ENCODE measurements at places on chromosomes 7 and 10.
A peak's percentile ranks its signal among the peaks of the same experiment; 100 is the strongest.

DNA sequence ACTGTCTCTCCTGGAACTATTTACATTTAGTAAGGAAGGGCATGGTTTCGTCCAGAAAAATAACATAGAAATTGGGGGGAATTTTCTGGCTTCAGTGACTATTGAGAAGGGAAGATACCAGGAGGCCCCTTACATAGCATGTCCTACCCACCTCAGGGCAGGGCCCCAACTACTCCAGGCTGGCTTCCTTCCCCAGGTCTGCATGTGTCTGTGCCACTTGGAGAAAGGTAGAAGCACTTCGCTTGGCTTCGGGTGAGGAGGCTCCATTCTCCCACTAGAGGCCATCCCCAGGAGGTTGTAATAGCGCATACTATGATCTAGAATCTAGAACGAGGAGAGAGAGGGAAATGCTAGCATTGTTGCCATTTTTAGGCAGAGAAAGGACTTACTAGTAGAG is 14.7 kb downstream of the LRGUK start:
- H3K4me1 ChIP-seq: peaks cover 7% of the 10 kb centered on the region
- no peak for DNase-seq
- no peak overlapping the region for H3K27ac ChIP-seq
- no peak overlapping the region for H3K4me3 ChIP-seq
- no peaks in the 10 kb centered on the region for H3K36me3 ChIP-seq
- H3K27me3 ChIP-seq: no peaks in the 10 kb centered on the region

- no peak overlapping the region for H3K27ac ChIP-seq
- H3K4me3 ChIP-seq: no peak overlapping the region
- H3K4me1 ChIP-seq: no peaks in the 10 kb centered on the region
- no peak for DNase-seq
- H3K36me3 ChIP-seq: no peaks in the 10 kb centered on the region
- H3K27me3 ChIP-seq: no peaks in the 10 kb centered on the region
Measured at GRCh38 chr7:121204537-121204936, 124.3 kb upstream of the WNT16 start.

DNA sequence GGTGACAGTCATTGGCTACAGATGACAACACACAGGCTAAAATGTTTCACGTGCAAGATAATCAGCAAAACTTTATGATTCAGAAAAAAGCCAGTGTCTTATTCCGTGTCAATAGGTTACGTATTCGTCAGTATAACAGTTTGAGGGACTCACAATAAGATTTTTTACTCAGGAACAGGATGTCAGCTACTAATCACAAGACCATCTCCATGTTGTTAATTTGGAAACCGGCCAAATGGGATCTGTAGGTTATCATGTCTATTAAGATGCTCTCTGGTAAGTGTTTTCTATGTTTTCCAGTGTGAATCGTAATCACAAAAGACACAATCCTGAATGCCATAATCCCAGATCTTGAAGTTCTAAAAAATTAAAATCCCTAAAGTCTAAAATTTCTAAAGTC is 197.3 kb downstream of the ETV1 start:
- peaks cover 1% of the 10 kb centered on the region for H3K4me1 ChIP-seq
- no peak overlapping the region for H3K27ac ChIP-seq
- H3K4me3 ChIP-seq: no peak overlapping the region
- no peak for DNase-seq

DNA sequence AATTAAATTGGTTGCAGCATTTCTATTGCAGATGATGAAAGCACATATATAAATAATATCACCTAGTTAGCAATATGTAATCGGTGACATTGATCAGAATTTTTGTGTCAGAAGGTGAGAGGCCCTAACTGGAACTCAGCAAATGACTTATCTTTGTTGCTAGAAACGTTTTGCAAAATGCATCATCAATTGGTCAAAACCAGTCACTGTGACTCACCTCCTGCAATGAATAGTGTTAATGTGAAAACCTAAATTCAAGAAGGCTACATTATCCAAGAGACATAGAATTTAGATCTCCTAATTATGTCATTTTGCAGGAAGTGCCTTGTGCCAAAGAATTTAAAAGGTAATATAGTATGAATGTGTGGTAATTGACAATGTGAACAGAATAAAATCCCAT is 9.8 kb upstream of the PNLIPRP3 start:
- DNase-seq: no peak
- no peak overlapping the region for H3K4me3 ChIP-seq
- H3K27me3 ChIP-seq: no peaks in the 10 kb centered on the region
- no peak overlapping the region for H3K27ac ChIP-seq
- H3K4me1 ChIP-seq: no peaks in the 10 kb centered on the region

GRCh38 chr7:22357311-22358175 is 589 bp upstream of the RAPGEF5 start:
- H3K27me3 ChIP-seq: peaks cover 17% of the 10 kb centered on the region
- H3K36me3 ChIP-seq: no peaks in the 10 kb centered on the region
- peaks cover 8% of the 10 kb centered on the region for H3K4me1 ChIP-seq

DNA sequence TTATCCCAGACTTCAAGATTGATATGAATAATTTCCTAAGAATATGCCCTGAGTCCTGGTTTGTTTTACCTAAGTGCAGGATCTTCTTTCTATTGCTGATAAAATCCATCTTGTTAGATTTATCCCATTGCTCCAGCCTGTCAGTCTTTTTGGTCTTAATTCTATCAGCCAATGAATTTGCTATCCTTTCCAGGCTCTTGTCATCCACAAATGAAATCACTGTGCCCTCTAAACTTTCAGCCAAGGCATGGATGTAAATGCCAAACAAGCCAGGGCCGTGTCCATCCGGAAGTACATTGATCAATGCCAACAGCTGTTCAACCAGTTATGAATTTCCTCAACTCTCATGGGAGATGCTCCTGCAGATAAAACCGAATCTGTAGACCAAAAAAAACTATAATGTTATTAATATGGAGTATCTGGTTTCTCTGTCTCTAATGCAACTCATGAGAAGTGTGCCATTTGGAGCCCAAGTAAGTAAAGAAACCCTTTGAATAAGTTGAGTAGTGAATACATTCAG is 40.0 kb downstream of the NPY start:
- peaks cover 6% of the 10 kb centered on the region for H3K4me1 ChIP-seq
- H3K4me3 ChIP-seq: no peak overlapping the region
- H3K27me3 ChIP-seq: no peaks in the 10 kb centered on the region
- H3K36me3 ChIP-seq: no peaks in the 10 kb centered on the region

DNA sequence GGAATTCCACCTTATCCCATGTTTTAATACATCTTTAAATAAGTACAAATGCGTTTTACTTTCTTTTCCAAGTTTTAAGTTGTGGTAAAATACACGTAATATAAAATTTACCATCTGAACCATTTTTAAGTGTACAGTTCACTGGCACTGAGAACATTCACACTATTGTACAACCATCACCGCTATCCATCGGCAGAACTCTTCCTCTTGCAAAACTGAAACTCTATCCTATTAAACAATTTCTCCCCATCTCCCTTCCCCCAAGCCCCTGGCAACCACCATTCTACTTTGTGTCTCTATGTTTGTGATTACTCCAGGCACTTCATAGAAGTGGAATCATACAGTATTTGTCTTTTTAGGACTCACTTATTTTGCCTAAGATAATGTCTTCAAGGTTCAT is 33.8 kb downstream of the HIP1 start:
- no peak overlapping the region for H3K4me3 ChIP-seq
- no peaks in the 10 kb centered on the region for H3K4me1 ChIP-seq
- no peak overlapping the region for H3K27ac ChIP-seq
- H3K27me3 ChIP-seq: no peaks in the 10 kb centered on the region

- peak; percentile 84 for DNase-seq
- no peaks in the 10 kb centered on the region for H3K36me3 ChIP-seq
- no peak overlapping the region for H3K4me3 ChIP-seq
Measured at GRCh38 chr10:30751678-30752331, 122.3 kb upstream of the LYZL2 start.

DNA sequence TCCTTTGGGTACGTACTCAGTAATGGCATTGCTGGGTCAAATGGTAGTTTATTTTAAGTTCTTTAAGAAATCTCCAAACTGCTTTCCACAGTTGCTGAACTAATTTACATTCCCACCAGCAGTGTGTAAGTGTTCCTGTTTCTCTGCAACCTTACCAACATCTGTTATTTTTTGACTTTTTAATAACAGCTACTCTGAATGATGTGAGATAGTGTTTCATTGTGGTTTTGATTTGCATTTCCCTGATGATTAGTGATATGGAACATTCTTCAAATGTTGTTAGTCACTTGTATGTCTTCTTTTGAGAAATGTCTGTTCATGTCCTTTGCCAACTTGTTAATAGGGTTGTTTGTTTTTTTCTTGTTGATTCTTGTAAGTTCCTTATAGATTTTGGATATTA is 558.9 kb downstream of the SH2D4B start:
- H3K27me3 ChIP-seq: no peaks in the 10 kb centered on the region
- H3K36me3 ChIP-seq: no peaks in the 10 kb centered on the region
- no peak for DNase-seq
- H3K4me1 ChIP-seq: no peaks in the 10 kb centered on the region
- no peak overlapping the region for H3K27ac ChIP-seq
- no peak overlapping the region for H3K4me3 ChIP-seq

DNA sequence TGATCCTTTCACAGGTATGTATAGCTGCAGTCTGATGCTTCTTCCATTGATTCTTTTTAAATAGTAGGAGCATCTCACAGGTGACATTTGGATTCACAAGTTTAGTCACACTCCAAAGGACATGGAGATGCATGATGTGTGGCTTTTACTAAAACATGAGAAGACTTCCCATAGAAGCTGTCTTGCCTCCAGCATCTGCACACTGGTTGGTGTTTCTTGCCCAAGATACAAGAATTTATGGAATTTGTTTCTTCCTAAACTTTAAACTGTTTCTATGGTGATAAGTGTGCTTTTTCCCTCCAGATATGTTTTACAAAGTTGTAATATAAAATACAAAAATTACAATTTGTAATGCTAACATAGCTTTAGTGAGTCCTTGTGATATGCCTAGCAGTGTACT is 24.2 kb downstream of the ADIRF start:
- H3K27me3 ChIP-seq: no peaks in the 10 kb centered on the region
- no peak overlapping the region for H3K27ac ChIP-seq
- no peak for DNase-seq
- H3K4me3 ChIP-seq: no peak overlapping the region
- no peaks in the 10 kb centered on the region for H3K36me3 ChIP-seq
- no peaks in the 10 kb centered on the region for H3K4me1 ChIP-seq

DNA sequence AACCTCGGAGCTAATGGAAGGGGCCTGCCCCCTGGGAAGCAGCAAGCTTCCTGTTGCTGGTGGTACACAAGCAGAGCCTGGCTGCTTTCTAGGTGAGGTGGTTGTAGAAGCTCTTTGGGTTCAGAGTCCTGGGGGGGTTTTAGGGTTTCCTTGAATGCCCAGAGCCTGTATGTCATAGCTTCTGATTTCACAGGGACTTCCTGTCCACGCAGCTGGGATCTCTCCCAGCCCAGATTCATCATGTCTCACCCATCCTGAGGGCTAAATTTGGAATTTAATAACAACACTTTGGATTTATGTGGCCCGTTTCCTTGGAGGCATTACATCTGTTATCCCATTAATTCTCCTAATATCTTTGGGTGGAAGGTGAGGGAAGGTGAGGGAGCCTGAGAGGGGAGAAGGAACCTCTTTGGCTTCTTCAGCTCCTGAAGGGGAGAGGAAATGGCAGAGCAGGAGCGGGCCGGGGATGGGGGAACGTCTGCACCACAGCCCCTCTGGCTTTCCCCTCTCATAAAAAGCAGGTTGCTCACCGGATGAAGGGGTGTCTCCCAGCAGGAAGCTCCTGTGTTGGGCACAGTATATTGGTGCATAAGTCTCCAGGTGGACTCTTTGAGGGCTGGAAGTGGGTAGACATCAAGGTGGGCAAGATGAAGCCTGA is 19.7 kb downstream of the RPS24 start:
- no peak overlapping the region for H3K4me3 ChIP-seq
- H3K4me1 ChIP-seq: no peaks in the 10 kb centered on the region
- no peaks in the 10 kb centered on the region for H3K27me3 ChIP-seq
- no peaks in the 10 kb centered on the region for H3K36me3 ChIP-seq
- DNase-seq: no peak

- H3K4me3 ChIP-seq: no peak overlapping the region
- no peaks in the 10 kb centered on the region for H3K27me3 ChIP-seq
Measured at GRCh38 chr7:50854247-50854646, 71.6 kb upstream of the GRB10 start.

GRCh38 chr7:113562242-113562641 is 356.6 kb downstream of the PPP1R3A start:
- no peak for DNase-seq
- no peak overlapping the region for H3K27ac ChIP-seq
- H3K4me3 ChIP-seq: no peak overlapping the region
- H3K27me3 ChIP-seq: peaks cover 62% of the 10 kb centered on the region

DNA sequence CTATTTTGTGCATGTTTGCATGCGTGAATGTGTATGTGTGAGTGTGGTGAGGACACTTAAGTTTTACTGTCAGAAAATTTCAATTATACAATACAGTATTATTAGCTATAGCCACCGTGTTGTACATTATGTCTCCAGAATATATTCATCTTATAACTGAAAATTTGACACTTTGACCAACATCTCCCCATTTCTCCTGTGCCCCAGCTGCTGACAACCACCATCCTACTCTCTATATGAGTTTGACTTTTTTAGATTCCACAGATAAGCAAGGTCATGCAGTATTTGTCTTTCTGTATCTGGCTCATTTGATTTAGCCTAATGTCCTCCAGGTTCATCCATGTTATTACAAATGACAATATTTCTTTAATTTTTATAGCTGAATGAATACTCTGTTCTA is 195.0 kb downstream of the GPR37 start:
- DNase-seq: no peak
- no peak overlapping the region for H3K4me3 ChIP-seq
- no peaks in the 10 kb centered on the region for H3K36me3 ChIP-seq

GRCh38 chr10:114010316-114010715 is 33.4 kb upstream of the ADRB1 start:
- no peaks in the 10 kb centered on the region for H3K36me3 ChIP-seq
- DNase-seq: no peak
- H3K4me1 ChIP-seq: no peaks in the 10 kb centered on the region
- no peaks in the 10 kb centered on the region for H3K27me3 ChIP-seq

- H3K4me3 ChIP-seq: peak overlapping the region; percentile 84
- H3K4me1 ChIP-seq: peaks cover 24% of the 10 kb centered on the region
Measured at GRCh38 chr10:34816501-34817002, 1.5 kb upstream of the PARD3 start.

- H3K27me3 ChIP-seq: no peaks in the 10 kb centered on the region
- H3K4me1 ChIP-seq: no peaks in the 10 kb centered on the region
- no peak overlapping the region for H3K27ac ChIP-seq
- DNase-seq: no peak
Measured at GRCh38 chr10:99375426-99375825, 46.3 kb downstream of the CNNM1 start.

DNA sequence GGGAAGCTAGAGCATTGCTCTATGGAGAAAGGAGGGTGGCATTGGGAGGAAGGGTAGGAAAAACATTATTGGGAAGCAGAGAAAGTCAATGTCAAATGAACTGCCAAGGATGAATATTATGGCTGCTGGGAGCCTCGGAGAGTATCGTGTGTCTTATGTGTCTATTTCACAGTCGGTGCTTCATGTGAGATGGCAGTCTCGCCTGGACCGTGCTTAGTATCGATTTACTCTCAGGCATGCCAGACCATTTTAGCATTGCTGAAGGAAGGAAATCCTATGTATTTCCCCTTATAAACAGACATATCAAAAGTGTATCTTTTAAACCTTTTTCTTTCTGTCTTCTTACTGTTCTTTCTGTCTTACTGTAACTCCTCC is 612.6 kb downstream of the AUTS2 start:
- no peaks in the 10 kb centered on the region for H3K27me3 ChIP-seq
- no peak overlapping the region for H3K4me3 ChIP-seq
- peaks cover 4% of the 10 kb centered on the region for H3K4me1 ChIP-seq
